ENCODE measurements at places on chromosomes 1 and 21.

GRCh38 chr1:77683160-77684148 is 996 bp upstream of the ZZZ3 start:
- DNase-seq, result peak; percentile 93

DNA sequence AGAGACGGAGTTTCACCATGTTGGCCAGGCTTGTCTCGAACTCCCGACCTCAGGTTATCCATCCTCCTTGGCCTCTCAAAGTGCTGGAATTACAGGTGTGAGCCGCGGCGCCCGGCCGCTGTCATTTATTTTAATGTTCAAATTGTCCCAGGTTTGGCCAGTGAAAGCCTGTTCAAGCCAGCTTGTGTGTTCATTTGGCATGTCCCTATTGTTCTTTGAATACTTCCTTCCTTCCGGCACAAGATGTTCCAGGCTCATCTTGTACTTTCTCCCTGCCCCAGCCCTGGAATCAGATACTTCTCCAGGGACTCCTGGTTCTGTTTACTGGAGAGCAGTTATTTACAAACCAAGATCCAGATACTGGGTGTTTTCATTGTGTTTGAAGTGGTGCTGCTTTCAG is 37.0 kb downstream of the ZBTB8B start:
- no peak for DNase-seq

DNA sequence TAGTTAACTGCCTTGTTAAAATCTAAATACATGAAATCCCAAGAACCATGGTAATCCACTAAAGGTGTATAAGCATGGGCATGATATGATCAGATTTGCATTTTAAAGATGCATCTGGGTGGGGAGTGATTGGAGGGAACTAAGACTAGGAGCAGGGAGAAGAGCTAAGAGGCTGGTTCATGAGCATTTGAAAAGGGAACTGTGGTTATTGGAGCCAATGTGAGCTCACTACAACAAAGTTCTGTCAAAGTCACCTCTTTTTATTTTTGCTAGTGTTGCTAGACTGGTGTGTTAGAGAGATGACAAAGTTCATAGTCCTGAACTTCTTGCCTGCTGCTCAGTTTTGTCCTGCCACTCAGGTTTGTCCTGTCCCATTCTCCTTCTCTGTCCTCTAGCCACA is 67.1 kb upstream of the LRRC8D start:
- no peak for DNase-seq

GRCh38 chr21:45376459-45377324 is 28.3 kb upstream of the COL18A1 start:
- peak; percentile 63 for DNase-seq

GRCh38 chr1:1920057-1920607 is 1.1 kb upstream of the TMEM52 start:
- no peak for DNase-seq

- no peak for DNase-seq
Observed at GRCh38 chr1:39294531-39294930, 90.0 kb downstream of the MACF1 start.

GRCh38 chr1:211559222-211560010 is 19.5 kb downstream of the SLC30A1 start:
- no peak for DNase-seq

DNA sequence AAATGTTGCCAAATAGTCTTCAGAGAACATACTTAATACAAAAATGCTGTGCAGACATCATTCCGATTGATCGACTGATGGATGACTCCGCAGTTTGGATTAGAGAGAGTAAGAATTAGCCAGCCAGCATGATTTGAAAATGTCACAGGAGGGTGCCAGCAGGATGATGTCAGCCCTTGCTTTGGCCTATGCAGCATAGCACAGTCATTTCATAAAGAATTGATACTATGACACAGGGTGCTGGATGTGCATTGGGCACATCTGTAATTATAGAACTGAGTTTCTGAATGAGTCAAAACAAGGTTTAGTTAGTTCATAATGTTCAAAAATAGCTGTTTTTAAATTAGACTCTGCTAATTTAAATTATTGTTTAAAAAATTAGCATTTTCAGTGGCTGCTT is 21.6 kb upstream of the TRAF5 start:
- peak; percentile 81 for DNase-seq

DNA sequence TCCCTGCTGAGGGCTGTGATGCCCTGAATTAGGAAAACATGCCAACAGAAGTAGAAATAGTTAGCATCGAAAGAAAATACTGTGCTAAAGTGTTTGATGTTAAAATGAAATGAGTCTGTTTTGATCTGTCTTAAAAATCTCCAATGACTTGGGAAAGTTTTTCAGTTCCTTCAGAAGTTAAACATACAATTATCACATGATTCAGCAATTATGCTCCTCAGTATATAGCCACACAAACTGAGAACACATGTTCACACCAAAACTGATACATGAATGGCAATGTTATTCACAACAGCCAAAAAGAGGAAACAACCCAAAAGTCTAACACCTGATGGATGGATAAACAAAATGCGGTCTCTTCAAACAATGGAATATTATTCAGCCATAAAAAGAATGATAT is 130.6 kb downstream of the PTPN14 start:
- DNase-seq, result no peak

DNA sequence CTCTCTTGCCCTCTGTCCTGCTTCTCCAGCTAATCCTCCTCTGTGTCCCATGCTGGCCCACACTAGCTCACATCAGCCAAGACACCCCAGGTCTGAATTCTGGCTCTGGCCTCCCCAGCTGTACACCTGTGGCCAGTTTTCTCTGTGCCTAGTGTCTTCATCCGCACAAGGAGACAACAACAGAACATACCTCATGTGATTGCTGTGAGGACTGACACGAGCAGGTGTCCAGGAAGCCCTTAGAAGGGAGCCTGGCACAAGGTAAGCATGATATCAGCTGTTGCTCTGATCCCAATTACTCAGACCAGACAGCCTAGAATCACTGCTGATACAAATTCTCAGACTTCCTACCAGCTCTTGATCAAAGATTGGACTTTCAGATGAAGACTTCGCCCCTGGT is 71.2 kb upstream of the GJB5 start:
- DNase-seq, result no peak

- DNase-seq, result no peak
Observed at GRCh38 chr1:150720098-150720497, 597 bp downstream of the HORMAD1 start.

- no peak for DNase-seq
Observed at GRCh38 chr21:15003463-15004135, 61.2 kb downstream of the NRIP1 start.

DNA sequence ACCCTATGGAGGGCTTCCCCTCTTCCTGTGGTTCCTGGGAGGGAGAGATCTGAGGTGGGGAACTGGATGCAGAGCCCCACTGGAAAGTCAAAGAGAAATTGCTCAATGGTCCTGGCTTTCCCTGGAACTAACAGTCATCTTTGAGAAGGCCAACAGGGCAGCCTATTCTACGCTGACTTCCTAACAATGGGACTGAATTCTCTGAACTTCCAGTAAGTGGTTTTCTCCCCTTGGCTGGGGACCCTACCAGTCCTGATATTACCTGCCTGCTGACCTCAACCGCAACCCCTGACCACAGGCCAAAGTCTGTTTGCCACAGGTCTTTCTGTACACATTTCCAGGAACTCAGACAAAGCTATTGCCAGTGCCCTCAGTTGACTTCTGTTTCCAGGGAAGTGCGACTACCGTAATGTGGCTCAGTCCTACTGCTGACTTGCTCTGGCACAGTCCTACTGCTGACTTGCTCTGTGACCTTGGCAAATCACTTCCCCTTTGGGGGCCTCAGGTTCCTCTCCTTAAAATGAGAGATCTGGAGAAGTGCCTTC is 55.3 kb downstream of the C8B start:
- no peak for DNase-seq

GRCh38 chr1:27538793-27539192 is 48.8 kb upstream of the WASF2 start:
- DNase-seq, result peak; percentile 91

DNA sequence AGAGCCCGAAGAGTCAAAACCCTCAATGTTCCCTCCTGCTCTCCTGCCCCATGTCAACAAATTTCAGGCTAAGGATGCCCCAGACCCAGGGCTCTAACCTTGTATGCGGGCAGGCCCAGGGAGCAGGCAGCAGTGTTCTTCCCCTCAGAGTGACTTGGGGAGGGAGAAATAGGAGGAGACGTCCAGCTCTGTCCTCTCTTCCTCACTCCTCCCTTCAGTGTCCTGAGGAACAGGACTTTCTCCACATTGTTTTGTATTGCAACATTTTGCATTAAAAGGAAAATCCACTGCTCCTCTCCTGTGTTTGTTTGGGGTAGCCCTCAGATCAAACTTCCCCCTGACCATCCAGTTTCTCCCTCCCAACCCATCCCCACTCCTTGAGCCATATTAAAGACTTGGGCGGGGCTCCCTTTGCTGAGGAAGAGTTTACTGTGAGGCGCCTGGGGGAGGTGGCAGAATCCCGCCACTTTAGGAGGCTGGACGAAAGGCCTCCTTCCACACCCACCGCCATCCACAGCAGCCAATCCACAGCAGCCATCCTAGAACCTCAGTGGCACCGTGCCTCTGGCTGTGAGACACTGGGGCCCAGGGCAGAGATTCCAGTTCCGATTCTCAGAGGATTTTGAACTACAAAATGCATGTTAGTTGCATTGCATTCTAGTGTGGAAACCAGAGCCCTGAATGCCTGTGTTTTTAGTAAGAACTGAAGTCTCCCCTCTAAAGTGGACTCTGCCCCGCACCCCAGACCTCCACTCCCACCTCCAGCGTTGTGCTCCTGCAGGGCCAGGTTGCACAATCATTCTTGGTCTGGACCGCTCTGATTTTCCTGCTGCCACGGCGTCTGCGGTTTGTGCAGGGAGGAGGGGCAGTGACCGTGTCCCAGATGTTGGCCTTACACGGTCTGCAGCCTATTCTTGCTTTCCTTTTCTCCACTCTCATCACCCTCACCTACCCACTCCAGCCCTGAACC is 3.0 kb downstream of the OLFML3 start:
- peak; percentile 74 for DNase-seq

DNA sequence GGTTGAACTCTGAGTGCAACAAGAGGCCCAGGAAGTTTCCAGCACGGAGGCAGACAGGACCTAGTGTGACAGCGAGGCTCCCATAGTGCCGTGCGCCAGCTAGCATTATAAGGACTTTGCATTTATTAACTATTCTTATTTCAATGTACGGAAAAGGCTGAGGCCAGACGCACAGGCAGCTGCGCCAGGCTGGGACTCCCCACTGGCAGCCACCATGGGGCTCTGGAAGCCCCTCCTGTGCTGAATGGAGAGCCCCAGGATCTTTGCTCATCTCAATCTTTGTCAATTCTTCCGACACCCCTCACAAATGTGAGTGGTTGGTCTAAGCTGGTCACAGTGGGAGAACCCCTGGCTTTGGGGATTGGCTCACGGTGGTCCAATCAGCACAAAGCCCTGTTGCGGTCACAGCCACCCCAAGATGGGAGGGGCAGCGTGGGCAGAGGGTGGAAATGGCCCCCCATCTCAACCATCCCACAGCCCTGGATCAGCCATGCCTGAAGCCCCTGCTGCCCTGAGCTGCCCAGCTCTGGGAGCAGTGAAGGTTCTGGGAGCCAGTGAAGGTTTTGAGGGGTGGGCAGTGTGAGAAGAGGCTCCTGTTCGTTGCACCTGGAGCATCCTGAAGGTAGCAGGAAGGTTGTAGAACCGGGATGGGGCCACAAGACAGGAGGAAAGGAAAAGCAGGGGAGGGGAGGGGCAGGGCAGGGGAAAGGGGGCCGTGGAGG is 59.5 kb upstream of the ADARB1 start:
- DNase-seq, result no peak

- DNase-seq, result peak; percentile 63
Observed at GRCh38 chr1:170032531-170033280, 41.8 kb downstream of the KIFAP3 start.

GRCh38 chr1:113217447-113218208 is 144.6 kb downstream of the LRIG2 start:
- no peak for DNase-seq

DNA sequence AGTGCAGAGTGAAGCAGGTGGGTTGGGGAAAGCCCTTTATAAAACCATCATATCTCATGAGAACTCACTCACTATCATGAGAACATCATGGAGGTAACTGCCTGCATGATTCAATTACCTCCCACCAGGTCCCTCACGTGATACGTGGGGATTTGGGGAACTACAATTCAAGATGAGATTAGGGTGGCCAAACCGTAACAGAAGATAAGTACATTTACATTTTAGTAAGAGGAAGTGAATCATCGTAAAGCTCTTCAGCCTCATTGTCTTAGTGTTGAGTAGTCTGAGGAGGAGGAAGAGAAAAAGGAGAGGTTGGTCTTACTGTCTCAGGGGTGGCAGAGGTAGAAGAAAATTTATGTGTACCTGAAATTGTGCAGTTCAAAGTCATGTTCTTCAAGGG is 1053.4 kb upstream of the ADGRL4 start:
- DNase-seq, result no peak

DNA sequence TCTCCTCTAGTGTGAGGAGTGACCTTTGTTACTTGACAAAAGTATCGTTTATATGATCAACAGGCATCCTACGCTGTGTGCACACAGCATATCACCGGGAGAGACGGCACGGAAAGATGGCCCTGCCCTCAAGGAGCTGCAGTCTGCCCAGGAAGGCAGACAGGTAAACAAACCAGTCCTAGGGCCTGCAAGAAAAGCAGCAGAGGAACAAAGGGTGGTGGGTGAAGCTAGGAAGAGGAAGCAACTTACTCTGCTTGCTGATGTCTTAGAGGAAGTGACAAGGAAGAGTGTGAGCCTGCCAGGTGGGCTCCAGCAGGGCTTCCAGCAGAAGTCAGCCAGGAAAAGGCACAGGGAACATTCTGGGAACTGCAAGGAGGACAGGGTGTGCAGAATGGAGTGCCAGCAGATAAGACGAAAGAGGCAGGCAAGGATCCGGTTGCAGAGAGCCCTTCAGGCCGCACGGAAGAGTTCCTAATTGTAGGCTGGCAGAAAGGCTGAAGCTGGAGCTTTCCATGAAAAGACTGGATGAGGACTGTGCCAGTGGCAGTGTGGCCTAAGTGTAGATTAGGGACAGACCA is 106.7 kb downstream of the SLC45A1 start:
- DNase-seq, result no peak

GRCh38 chr1:12185036-12185917 is 18.5 kb downstream of the TNFRSF1B start:
- DNase-seq, result no peak

DNA sequence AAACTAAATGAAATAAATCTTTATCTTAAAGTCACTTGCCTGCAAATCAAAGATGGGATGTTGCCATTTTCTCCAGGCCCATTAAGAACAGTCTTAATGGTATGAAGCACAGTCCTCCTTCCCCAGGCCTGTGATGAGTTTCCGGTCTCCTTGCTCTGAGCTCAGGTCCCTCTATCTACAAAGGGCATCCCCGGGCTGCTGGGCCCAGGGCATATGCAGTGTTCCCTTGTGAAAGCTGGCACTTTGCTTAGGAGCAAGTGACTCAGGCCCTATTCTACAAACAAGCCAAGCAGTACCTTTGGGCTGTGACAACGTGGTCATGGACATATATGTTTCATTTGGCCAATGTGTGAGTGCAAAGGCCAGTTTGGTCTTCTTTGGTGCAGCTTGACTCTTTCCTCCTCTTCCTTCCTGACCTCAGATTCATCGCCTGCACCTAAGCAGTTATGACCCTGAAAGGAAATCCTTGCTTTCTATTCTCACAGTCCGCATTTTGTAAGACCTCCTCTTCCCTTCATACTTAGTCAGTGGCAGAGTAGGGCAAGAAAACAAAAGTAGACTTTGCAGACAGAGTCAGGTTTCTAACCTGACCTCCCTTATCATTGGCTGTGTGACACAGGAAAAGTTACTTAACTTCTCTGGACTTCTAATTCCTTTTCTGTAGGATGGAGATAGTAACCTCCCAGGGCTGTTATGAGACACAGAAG is 109.5 kb downstream of the ERG start:
- DNase-seq, result peak; percentile 39

Measured in fibroblast of skin of back (primary cell).